Activated B cell treated with CpG ODN at 0.5 μM for 24 hours (primary cell): ENCODE measurements at places on chromosomes 12 and 14.

GRCh38 chr12:108738170-108738569 lies 6.9 kb upstream of the CORO1C start:
- no peak for DNase-seq

- DNase-seq, result no peak
These were observed 434.4 kb upstream of the PDE3A start for GRCh38 chr12:19933924-19934323.

DNA sequence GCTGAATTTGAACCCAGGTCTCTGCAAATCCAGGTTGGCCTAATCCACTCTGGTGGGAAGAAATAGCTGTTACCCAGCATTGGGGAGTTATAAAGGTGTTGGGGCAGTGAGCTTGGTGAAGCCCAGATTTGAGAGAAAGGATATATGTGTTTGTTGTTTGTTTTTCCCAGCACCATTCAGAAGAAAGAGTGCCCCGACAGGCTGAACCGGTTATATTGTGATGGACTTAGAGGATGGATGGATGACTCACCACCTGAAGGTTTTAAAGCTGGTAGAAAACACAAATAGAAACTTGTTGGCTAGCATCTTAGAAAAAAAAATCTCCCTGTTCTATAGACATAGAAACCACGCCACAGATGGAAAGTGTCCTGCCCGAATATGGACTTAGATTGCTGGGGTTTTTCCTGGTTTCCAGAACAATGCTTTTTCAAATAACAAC lies 404.6 kb downstream of the MED13L start:
- DNase-seq, result no peak

- no peak for DNase-seq
These were observed 31.4 kb downstream of the MAP1LC3B2 start for GRCh38 chr12:116590561-116590960.
